Fibroblast of upper back skin (primary cell): ENCODE measurements at places on chromosomes 3 and 15.

GRCh38 chr3:38707730-38708129 lies 58.2 kb upstream of the SCN5A start:
- DNase-seq: no peak

DNA sequence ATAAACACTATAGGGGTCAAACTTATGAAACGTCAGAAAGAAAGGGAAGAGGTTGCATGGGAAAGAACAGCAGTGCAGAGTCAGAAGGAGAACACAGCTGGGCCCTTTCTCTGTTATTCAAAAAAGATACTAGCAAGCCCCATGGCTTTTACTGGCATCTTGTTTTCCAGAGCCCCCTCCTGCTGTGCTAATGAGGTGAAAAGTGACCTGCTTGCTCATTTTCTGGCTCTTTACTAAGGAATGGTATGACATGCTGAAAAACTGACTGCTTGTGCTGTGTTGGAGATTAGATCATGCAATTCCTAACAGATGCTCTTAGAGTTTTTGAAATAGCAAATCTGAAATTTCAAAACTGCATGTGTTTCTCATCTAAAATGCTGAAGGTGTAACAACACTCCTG lies 541.6 kb upstream of the ALCAM start:
- peak; percentile 81 for DNase-seq

- DNase-seq: no peak
These were observed 92.8 kb downstream of the ZNF280D start for GRCh38 chr15:56640549-56640948.

GRCh38 chr3:169272532-169272931 lies 391.0 kb downstream of the MECOM start:
- no peak for DNase-seq

- DNase-seq: no peak
These were observed 104.7 kb downstream of the ZBTB20 start for GRCh38 chr3:115042351-115042750.

DNA sequence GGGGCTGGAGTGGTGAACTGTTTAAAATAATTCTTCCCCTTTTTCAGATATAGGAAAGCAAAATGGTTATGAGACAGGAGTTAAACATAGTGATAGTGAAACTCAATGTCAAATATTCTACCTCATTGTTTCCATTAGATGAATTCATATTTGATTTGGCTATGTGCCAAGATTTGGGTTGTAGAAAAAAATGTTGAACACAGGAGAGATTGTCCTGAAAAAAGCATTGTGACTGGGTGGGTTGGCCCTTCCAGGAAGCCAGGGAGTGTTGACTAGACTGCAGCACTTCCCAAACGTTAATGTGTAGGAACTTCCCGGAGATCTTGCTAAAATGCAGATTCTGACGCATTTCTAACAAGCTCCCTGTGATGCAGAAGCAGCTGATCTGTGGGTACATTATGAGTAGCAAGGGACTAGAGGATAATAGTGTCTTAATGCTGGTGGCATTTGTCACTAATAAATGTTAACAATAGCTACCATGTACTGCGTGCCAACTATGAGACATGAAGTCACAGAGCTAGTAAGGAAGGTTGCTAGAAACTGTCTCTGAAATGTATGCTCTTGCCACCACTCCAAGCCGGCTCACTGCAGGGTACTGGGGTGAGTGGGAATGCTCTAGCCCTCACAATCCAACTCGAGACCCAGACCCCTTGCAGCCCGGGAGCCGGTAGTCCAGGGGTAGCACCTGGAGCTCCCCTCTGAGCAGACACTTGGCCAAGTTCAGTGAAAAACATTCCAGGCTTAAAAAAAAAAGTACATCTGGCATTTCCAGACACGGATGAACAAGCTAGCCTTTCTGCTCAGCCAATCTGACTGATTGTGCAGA lies 120.6 kb downstream of the CD47 start:
- DNase-seq: peak; percentile 49

GRCh38 chr3:42511736-42512135 lies 9.3 kb downstream of the VIPR1 start:
- no peak for DNase-seq

DNA sequence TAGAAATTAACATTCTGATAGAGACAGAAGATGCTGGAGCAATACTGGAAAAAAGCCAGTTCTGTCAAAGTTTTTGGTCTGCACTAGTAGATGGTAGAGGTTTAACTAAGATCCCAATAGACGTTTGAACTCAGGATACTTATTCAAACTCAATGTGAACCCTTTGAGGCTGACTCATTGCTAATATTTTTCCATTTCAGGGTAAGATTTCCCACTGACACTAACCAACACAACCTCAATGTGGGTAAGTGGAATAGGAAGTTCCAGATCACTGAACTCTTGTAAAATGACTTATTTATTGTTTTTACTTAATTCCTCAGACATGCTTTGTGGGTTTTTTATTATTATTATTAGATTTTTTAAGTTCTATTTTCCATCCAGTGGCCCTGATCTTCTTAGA lies 1024.8 kb downstream of the EPHA3 start:
- peak; percentile 0 for DNase-seq

GRCh38 chr3:71425491-71426071 lies 157.9 kb downstream of the FOXP1 start:
- peak; percentile 98 for DNase-seq

- no peak for DNase-seq
These were observed 47.6 kb downstream of the CEP63 start for GRCh38 chr3:134533493-134533892.

- no peak for DNase-seq
These were observed 230.5 kb downstream of the UNC13C start for GRCh38 chr15:54208786-54209185.

DNA sequence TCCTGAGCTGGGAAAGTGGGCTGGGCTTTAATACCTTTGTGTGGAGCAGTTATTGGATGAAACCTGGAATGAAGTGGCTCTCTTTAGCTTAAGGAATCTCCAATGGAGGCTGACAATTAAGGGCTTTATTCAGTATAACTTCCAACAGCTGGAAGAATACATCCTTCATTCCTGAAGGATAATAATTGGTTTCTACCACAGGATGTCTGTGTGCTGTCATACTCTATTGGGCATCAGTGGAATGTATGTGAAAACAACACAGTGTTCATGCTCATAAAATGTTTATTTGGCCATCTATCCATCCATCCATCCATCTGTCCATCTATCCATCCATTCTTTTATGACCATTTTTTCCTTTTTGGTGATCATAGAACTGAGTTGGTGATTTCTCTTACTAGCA lies 220.7 kb upstream of the GAP43 start:
- DNase-seq: peak; percentile 42

- no peak for DNase-seq
These were observed at the start of gene SQOR for GRCh38 chr15:45634432-45635190. Gene SQOR (plus strand): TSS chr15:45635029. CDS start chr15:45658924, 23,895 bp downstream.

DNA sequence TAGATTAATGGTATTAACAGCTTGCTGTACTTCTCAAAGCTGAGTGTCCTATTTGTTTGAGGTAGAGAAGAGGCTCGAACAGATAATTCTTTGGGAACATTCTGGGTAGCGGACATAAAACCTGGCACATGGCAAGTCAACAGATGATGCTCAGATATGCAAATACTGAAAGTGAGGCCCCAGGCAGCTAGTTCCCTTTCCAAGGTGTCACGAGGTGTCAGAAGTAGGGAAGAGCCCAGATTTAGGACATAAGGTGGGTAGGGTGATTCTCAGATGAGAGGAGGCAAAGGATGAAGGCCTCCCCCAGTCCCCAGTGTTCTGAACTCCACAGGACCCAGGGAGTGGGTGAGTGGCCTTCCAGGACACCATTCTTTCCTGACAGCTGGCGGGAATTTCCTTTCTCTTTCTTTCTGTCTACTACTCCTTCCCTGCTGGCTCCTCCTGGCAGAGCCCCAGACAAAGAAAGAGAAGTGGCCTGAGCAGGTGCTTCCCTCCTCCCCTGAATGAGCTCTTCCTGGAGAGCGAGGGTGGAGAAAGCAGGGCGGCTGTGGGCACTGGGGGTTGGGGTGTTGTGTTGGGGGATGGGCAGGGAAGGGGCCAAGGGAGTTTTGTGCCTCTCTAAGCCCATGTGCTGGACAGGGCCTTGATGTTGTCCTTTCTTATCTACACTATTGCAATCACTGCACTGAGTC lies 87.5 kb downstream of the CORO2B start:
- no peak for DNase-seq

GRCh38 chr15:94360251-94360685 lies 128.9 kb downstream of the MCTP2 start:
- DNase-seq: no peak

DNA sequence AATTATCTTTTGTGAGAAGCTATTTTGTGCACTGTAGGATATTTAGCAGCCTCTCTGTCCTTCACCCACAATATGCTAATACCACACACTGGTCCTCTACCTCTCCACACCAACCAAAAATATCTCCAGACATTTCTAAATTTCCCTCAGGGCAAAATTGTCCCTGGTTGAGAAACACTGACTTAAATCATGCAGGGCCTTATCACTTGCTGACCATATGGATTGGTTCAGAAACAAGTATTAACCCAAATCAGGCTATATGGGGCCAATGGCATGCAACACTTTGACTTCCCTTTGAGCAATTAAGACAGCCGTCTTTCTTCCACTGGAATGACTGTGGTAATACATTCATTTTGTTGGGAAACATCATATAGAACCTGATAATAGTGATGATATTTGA lies 251.1 kb downstream of the CNTN3 start:
- no peak for DNase-seq

DNA sequence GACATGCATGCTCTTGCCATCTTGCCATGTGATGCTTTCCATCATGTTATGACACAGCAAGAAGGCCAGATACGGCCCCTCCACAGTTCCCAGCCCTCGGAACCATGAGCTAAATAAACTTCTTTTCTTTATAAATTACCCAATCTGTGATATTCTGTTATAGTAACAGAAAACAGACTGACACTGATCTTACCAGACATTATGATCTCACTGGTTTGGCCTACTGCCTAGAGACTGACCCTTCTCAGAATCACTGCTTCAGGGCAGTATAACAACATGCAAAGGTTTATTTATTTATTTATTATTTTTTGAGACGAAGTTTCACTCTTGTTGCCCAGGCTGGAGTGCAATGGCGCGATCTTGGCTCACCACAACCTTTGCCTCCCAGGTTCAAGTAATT lies 14.0 kb downstream of the ZNF619 start:
- DNase-seq: no peak

GRCh38 chr3:14328422-14328821 lies 74.0 kb upstream of the SLC6A6 start:
- no peak for DNase-seq

DNA sequence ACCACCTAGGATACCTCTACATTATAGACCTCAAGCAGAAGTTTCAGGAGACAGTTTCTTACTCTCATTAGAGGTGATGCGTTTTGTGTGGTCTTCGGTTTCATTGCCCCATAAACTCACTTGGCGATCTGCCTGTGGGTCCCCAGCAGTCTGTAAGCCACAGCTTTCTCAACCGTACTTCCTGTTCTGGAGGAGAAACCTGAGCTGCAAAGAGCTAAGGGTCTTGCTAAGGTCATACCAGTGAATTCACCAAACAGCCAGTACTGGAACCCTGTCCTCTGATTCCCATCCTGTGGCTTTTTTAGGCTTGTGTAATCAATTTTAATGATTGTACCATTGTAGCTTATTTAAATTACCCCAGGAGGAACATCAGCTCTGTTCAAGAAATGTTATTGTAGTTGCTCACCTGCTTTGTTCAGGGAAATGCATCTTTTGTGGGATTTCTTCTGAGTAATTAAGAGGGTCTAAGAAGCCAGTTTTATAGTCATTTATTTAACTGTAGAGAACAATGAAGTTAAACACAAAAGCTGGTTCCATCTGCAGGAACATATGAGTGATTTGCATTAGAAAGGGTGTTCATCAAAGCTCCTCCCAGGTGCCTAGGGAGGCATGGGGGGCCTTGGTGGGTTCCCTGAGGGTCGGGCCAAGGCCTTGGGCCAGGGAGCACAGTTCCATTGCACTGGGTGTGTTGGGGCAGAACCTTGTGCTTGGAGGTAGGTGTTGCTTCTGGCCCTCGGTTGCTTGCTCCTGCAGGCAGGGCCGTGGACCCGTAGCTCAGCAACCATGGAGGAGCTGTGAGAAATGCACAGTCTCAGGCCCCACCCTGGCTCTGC lies 69.6 kb downstream of the APBA2 start:
- peak; percentile 63 for DNase-seq

DNA sequence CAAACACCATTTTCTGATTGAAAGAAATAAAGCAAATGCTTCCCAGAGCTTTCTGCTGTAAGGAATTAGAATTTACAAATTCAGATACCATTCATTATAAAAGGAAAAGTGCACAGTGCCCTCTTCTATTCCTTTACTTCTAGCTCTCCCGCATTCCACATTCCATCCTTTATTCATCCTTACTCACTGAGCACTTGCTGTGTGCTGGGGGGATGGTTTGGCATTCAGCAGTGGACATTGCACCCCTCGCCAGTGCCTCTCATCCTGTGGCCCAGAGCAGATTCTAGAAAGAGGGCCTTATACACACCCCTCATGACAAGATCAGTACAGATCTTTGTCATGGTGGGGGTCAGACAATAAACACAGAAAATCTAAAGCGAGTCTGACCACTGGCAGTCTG lies 73.0 kb downstream of the MGLL start:
- no peak for DNase-seq

DNA sequence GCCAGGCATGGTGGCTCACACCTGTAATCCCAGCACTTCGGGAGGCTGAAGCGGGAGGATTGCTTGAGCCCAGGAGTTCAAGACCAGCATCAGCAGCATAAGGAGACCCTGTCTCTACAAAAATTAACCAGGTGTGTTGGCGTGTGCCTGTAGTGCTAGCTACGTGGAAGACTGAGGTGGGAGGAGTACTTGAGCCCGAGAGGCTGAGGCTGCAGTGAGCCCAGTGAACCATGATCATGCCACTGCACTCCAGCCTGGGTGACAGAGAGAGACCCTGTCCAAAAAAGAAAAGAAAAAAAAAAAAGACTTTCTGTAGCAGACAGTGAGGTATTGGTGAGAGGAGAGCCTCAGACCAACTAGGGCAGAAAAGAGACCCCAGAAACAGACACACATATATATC lies 263.8 kb downstream of the XXYLT1 start:
- DNase-seq: no peak

DNA sequence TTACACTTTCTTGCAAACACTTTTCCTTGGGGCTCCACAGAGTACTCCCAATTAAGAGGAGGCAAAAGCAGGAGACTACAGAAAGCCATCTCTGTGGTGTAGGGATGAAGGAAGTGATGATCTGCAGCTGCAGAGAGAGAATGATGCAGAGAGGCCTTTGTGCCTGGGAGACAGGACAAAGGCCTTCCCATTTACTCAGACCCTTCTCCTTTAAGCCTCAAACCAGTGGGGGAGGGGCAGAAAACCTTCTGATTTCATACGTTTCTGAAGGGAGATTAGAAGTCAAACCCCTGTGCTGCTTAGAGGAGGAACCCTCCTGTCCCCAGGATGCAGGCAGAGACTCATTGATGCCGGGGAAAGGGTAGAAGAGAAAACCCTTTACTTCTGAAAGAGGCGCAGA lies 130.8 kb downstream of the NEO1 start:
- DNase-seq: no peak

DNA sequence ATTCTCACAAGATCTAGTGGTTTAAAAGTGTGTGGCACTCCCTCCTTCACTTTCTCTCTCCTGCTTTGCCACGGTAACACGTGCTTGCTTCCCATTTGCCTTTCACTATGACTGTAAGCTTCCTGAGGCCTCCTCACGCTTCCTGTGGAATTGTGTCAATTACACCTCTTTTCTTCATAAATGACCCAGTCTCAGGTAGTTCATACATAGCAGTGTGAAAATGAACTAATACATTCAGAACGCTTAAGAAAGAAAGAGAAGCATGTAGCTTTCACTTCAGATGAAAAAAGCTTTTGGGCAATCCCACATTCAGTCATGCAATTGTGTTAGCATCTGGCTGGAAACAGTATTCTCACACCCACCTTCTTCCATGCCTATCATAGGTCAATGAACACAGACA lies 24.4 kb downstream of the P3H2 start:
- no peak for DNase-seq

GRCh38 chr3:100436951-100437350 lies 35.6 kb downstream of the LNP1 start:
- peak; percentile 8 for DNase-seq
